Germinal center (tissue), 1 donor: ENCODE measurements at places on chromosomes 2 and 18.
A peak's percentile ranks its signal among the peaks of the same experiment; 100 is the strongest.

GRCh38 chr2:226526716-226527115, 272.9 kb downstream of the IRS1 start:
- no peak for DNase-seq

- DNase-seq, result no peak
Measured at GRCh38 chr2:36565712-36566111, 32.3 kb downstream of the FEZ2 start.

DNA sequence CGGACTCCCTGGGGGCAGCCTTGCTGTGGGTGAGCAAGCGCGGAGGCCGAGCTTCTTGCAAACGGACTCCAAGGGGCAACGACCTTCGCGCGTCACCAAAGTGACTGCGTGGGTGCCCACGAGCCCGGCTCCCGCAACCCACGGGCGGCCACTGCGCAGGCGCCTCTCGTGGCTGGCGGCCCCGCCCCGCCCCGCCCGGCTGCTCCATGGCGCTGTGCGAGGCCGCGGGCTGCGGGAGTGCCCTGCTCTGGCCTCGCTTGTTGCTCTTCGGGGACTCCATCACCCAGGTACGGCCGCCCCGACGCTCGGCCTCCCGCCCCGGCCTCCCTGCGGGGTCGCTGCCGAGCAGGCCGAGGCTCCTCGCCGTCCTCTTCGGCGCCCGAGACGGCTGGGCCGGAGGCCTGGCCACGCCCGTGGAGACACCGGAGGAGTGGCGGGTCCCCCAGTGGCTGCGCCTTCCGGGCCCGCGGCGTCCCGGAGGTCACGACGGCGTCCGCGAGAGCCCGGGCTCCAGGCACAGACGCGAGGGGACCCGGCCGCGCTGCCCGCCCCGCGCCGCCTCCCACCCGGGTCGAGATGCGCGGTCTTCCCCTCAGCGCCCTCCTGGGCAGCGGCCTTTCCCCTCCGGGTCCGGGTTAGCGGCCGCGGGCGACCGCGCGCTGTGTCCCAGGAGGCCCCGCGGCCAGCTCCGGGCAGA, at the start of gene IAH1:
IAH1 (plus strand) TSS at position 191 of the 697 bp plus-strand sequence; CDS start at position 207, 16 bp downstream.
- peak; percentile 86 for DNase-seq

- DNase-seq, result no peak
Measured at GRCh38 chr18:76230791-76231190, 264.3 kb downstream of the ZNF516 start.

DNA sequence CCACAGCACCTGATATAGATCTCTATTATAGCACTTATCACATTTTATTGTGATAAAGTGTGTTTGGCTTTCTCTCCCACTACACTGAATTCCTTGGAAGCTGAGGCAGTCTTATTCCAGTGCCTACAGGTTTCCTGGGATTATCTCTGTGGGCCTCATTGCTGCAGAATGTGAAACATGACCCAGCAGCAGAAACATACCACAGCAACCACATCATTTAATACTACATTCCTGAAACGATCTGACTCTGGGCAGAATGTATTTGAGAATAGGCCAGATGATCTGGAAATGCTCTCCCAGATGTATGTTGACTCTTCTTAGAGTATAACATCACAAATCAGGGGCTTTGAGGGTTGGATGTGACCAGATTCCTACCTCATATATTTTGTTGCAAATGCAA, 323.5 kb upstream of the TANK start:
- DNase-seq, result no peak

- DNase-seq, result no peak
Measured at GRCh38 chr2:37792366-37792765, 120.9 kb upstream of the CDC42EP3 start.

DNA sequence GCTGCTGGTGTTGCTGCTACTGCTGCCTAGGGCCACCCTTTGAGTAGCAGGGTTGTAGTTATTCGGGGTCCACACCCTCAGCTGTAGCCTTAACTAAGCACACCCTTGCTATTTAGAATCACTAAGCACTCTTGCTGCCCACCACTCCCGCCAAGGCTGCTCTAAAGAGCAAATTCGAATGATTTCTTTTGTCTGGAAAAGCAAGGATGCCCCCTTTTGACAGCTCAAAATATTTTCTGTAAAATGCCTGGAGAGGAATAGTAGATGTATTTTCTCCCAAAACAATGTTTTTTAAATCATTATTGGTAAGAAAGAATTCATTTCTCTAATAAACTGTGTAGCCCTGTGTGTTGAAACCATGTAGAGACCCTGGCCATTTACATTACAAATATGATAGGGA, 80.8 kb upstream of the PAPOLG start:
- no peak for DNase-seq

- no peak for DNase-seq
Measured at GRCh38 chr18:63684718-63685117, 18.0 kb upstream of the SERPINB11 start.

DNA sequence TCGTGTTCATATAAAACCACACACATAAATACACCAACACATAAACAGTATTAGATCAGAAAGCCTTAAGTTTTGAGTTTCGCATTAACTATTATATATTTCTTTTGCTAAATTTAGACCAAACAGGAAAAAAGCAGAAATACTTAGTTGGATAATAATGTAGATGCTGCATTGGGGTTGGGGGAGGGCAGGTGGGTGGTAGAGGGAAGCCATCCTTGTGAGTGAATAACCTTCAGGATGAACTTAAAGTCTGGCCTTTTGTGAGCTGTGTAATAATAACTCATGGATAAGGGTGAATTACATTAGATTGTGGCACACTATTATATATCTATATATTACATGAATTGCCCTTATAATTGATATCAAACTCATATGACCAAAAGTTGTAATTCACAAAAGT, 174.7 kb downstream of the WDR7 start:
- no peak for DNase-seq

DNA sequence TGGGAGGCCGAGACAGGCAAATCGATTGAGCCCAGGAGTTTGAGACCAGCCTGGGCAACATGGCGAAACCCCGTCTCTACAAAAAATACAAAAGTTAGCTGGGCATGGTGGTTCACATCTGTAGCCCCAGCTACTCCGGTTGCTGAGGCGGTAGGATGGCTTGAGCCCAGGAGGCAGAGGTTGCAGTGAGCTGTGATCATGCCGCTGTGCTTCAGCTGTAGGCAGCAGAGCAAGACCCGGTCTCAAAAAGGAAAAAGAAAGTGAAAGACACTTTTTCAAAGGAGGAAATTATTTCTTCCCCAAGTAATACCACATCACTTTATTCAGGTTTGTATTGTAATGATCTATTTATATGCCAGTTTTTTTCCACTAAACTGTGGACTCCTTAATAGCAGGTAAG, 35.7 kb upstream of the TAF4B start:
- peak; percentile 45 for DNase-seq

DNA sequence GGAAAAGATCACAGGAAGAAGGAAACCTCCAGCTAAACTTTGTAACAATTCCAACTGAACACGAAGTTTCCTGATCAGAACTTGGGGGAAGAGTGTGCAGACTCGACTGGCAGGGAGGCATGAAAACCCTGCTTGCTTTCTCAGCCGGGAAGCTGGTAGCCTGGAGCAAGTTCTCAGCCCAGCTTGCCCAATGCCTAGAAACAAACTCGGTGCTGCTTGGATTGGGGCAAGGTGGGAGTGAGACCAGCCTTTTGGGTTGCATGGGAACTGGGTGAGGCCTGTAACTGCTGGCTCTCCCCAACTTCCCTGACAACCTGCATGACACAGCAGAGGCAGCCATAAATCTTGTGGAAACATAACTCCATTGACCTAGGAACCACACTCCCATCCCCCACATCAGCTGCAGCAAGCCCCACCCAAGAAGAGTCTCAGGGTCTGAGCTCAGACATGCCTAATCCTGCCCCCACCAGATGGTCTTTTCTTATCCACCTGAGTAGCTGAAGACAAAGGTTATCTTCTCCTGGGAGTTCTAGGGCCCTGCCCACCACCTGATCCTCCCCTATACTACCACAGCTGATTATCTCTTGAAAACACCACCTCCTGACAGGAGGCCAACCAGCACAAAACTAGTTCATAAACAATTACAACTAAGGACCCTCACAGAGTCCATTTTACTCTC, 1859.7 kb upstream of the CELF4 start:
- no peak for DNase-seq

DNA sequence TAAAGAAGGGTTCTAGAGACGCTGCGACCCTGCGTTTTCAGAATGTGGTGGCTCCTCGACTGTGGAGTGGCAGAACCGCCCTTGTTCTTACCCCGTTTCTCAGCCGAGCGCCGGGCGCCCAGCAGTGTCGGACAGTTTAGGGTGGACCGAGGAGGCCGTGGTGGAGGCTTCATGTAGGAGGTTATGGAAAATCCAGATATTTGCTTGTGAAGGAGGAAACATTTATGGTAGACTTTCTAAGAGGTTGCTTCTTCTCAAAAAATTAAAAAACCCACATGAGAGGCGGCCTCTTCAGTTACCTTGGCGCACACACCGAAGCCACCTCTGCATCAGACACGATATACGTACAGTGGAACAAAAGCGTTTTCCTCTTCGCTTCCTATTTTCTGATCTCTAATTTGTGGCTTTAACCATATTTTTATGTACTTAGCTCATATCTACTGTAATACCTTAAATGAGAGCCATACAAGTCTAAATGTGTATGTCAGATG, 120.8 kb downstream of the NFATC1 start:
- no peak for DNase-seq

GRCh38 chr2:18814387-18814786, 225.0 kb upstream of the NT5C1B start:
- no peak for DNase-seq

GRCh38 chr2:12397854-12398253, 318.9 kb upstream of the TRIB2 start:
- DNase-seq, result no peak

- DNase-seq, result no peak
Measured at GRCh38 chr18:76604935-76605240, 109.8 kb upstream of the ZNF516 start.

- peak; percentile 25 for DNase-seq
Measured at GRCh38 chr2:96344011-96344410, 8.4 kb downstream of the NCAPH start.

DNA sequence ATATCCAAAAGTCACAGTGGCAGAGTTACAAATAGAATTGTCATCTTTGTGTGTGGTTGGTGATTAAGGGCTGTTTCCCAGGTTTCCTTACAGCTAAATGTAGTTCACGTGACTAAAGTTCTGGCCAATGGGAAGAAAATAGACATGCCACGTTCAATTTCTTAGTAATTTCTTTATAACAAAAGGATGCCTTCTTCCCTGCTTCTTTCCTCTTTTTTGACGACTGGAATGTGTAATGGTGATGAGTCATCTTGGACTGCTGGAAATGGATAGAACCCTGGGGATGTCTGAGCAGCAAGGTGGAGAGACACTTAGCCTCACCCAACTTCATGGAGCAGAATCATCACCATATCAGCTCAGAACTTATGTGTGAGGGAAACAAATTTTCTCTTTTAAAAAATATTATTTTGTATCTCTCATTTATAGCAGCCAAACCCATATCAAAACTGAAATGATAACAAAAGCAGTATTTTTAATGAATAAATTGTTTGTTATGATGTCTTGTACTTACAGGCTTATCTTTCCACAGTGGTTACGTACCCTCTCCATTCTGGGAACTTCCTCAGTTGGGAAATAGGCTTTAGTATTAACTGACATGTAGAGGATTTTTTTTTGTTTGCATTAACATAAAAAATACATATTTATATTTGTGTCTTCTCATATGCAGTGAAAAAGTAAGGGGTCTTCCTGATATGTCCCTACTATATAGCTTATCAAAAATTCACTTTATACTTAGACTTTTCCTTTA, 91.1 kb upstream of the CDH2 start:
- DNase-seq, result no peak

- DNase-seq, result no peak
Measured at GRCh38 chr18:31513189-31513935, 15.4 kb downstream of the DSG2 start.

DNA sequence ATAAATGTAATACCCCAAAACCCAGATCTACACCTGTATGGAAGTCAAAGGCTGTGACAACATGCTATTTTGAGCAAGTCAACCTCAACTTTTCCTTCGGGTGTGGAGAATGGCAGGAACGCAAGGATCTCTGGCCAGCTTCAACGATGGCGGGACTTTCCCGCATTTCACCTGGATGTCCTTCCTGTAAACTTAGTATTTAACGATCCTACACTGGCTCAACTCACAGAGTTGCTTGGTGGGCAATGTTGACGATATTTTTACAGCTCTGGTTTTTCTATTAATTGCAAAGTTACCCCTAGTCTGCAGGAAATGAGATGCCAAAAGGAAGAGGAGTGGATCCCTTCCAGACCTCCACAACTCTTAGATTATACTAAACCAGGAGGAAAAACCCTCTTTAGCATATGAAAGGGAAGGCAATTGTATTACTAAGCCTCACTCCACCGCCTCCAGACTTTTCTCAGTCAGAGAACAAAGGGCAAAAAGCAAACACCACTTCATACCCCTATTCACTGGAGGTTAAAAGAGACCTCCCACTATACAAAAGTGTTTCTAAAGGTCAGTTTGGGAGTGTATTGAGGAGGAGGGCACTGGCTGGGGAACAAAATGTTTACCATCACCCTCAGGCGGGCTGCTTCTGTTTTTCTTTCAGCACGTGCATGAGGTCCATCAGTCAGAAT, 56.5 kb upstream of the ACVR1 start:
- no peak for DNase-seq

DNA sequence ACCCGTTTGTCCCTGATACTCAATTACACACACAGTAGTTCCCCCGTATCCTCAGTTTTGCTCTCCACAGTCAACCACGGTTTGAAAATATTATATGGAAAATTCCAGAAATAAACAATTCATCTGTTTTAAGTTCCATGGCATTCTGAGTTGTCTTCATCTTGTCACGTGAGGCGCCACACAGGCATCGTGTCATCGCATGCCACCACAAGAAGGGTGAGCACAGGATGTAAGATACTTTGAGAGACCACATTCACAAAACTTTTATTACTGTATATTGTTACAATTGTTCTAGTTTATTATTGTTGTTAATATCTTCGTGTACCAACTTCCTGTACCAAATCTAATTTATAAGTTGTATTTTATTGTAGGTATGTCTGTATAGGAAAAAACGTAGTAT, 17.7 kb downstream of the ADNP2 start:
- no peak for DNase-seq

DNA sequence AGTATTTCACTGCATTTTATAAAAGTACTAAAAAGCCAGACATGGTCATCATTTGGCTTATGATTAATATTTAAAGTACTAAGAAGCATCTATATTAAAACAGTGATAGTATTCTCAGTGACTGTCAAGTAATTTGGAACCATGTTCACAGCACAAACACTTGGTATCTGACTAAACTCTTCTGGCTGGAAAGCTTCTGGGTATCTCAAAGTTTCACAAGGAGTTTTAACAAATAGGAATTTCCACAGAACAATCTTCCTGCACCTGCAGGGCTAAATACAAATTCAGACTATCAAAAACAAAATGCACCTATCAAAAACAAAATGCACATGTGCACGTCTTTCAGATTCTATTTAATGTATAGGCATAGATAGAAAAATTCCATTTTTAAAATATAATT, 158.8 kb downstream of the L3MBTL4 start:
- no peak for DNase-seq

GRCh38 chr2:105576440-105577241, 168.1 kb upstream of the NCK2 start:
- DNase-seq, result peak; percentile 16

DNA sequence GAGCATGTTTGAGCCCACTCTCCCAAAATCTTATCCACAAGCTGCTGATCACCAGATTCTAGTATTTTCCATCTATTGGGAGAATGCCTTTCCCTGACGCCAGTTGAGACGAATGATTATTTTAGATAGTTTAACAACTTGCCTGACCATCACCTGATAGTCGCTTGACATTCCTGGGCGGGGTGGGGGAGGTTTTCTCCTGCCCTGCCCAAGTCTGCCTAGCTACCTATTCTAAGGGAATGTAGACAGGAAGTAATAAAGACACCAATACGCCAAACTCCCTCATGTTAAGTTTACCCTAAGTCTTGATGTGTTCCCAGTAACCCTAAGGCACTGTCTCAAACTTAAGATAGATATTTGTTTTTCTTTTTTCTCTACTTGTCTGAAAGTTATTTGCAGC, 4.6 kb upstream of the ACAA2 start:
- no peak for DNase-seq
